ENCODE measurements at places on chromosomes 12 and 14.

- ATAC-seq = no peak
These were observed 26.0 kb upstream of the GLIPR1L2 start for GRCh38 chr12:75364919-75365318.

GRCh38 chr12:79012636-79013035 lies 148.1 kb downstream of the SYT1 start:
- no peak for ATAC-seq

DNA sequence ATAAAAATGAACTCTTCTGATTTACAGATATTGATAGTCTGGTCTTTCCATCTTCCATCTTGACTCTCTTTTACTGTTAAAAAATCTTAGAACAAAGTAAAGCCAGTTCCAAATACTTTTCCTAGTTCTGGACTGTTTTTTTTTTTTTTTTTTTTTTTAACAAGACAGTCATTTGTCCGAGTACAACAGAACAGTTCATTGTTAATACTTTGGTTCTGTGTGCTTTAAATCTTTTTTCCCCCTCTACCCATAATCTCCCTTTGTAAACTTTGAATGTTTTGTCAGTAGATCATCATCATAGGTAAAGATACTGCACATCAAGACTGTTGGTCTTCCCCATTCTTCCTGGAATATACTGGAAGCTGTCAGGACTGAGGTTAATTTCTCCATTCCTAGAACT lies 38.0 kb downstream of the ADIPOR2 start:
- ATAC-seq = no peak

GRCh38 chr14:29042551-29042950 lies 276.0 kb downstream of the FOXG1 start:
- ATAC-seq = no peak

GRCh38 chr14:43001731-43002130 lies 1395.1 kb downstream of the LRFN5 start:
- no peak for ATAC-seq

DNA sequence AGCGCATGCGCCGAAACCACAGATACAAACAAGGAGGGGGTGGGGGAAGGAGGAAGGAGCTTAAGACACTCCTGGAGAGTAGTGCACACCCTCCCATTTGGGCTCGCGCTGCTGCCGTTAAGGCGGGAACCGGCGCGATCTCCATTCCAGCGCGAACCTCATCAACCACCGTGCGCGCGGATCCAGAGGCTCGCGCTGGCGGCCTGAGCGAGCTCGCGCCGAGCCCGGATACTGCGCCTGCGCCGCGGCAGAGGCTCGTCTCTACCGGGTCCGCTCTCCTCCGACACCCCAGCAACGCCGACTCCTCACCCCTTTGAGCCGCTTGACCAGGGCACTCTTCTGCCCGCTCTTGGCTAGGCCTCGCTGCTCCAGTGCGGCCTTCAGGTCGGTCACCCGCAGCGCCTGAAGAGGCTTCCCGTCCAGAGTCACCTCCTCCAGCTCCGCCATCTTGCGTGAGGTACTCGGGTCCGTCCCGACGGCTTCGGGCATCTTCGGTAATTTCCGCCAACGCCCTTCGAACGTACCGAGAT lies at the start of gene ACIN1:
Gene ACIN1, minus strand, starts transcription at position 471 of the 530 bp plus-strand sequence. Its CDS starts 24 bp downstream, at position 447.
- ATAC-seq = peak; percentile 37
